ENCODE measurements at places on chromosomes 6 and 20.

DNA sequence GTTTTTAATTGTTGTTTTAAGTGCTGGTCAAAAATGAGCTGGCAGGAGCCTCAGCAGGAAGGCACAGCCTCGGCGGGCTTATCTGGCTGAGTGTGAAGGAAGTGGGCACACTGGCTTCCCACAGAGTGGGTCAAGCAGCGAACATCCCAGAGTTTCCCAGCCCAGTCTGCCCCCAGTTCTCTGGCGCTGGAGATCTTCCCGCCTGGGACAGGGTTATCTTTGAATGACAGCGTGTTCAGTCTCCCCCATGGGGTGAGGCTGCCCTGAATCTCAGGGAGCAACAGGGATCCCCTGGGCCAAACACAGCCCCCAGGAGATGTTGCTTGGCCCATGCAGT is 122.2 kb upstream of the PTPN1 start:
- no peak for DNase-seq

- no peak for DNase-seq
Observed at GRCh38 chr6:3398165-3398562, 58.7 kb downstream of the SLC22A23 start.

DNA sequence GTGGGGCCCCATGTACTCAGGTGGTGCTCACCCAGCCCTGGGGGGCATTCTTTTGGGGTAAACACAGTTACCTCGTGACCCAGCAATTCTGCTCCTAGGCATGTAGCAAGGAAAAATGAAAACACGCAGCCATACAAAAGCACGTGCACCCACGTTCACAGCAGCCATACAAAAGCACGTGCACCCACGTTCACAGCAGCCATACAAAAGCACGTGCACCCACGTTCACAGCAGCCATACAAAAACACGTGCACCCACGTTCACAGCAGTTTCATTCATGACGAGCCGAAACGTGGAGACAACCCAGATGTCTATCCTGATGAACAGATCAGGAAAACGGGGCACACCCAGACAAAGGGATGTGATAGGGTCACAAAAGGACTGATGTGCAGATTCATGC is 57.1 kb downstream of the YTHDF1 start:
- no peak for DNase-seq

DNA sequence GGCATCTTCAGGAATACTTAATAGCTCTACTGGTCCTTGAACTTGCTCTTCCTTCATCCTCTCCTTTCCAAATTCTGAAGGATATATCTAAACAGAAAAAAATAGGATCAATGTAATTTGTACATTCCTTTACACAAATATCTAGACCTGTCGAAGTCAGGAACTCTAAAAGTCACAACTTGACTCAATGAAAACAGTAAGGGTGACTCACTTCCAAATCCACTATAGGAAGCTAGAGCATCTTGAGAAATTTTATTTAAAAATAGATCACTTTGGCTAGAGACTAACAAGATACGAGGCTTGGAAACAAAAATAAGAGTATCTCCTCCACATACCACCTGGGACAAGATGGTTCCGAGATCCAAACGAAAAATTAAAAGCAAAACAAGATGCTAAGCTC is 12.2 kb downstream of the ESF1 start:
- no peak for DNase-seq

GRCh38 chr6:48183178-48183577 is 72.2 kb upstream of the PTCHD4 start:
- no peak for DNase-seq

GRCh38 chr6:124319410-124319809 is 515.7 kb downstream of the NKAIN2 start:
- no peak for DNase-seq

- DNase-seq = no peak
Observed at GRCh38 chr6:10382322-10382721, 32.6 kb downstream of the TFAP2A start.

DNA sequence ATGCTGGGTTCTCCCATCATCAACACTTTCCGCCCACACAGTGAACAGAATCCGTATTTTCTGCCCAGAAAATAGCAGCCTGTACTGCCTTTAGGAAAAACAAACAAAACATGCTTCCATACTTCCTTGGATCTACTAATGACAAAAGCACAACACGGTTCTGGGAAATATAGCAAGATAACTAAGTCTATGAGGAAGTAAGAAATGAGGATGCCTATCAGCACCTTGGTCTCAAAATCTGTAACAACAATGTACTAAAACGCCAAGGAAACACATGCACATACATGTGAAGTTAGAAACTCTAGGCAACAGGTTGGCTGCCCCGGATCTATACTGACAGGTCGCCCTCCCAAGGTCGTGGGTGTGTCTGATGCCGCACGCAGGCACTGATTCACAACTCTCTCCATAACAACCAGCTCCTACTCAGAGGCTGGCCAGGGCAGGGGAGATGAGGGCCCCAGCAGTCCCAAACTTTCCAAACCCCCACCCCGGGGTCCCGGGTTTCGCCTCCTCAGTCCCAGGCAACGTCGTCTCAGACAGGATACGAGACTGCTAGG is 710 bp downstream of the BTBD9 start:
- peak; percentile 2 for DNase-seq

DNA sequence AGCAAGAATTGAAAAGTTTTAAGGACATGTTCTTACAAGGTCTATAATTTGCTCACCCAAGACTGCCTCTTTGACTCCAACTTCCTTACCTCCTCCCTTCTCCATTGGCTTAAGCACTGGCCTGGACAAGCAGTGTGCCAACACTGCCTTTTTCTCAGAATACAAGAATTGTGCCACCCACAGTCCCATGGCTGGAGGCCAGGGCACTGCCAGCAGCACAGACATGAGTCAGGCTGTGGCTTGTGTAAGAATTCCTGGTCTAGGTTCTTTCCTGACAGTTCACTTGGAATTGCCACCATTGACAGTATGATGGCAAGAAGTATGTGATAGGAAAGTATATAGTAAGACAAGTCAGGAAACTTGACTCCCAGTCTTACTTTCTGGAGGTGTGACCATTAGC is 202.7 kb upstream of the MARCKS start:
- DNase-seq = no peak

GRCh38 chr6:37256692-37257319 is 766 bp upstream of the TBC1D22B start:
- no peak for DNase-seq

- no peak for DNase-seq
Observed at GRCh38 chr6:39935241-39935640, 979 bp upstream of the MOCS1 start.

GRCh38 chr20:24702501-24703283 is 233.3 kb downstream of the SYNDIG1 start:
- no peak for DNase-seq

Measured in GM18507 (cell line).